ENCODE measurements at places on chromosomes 7 and 10.

- DNase-seq, result no peak
Observed at GRCh38 chr7:102082693-102083368, 203.8 kb upstream of the SH2B2 start.

- DNase-seq, result peak; percentile 94
Observed at GRCh38 chr7:8295638-8296361, 33.8 kb upstream of the ICA1 start.

GRCh38 chr10:132342553-132342952 lies 10.6 kb downstream of the LRRC27 start:
- no peak for DNase-seq

DNA sequence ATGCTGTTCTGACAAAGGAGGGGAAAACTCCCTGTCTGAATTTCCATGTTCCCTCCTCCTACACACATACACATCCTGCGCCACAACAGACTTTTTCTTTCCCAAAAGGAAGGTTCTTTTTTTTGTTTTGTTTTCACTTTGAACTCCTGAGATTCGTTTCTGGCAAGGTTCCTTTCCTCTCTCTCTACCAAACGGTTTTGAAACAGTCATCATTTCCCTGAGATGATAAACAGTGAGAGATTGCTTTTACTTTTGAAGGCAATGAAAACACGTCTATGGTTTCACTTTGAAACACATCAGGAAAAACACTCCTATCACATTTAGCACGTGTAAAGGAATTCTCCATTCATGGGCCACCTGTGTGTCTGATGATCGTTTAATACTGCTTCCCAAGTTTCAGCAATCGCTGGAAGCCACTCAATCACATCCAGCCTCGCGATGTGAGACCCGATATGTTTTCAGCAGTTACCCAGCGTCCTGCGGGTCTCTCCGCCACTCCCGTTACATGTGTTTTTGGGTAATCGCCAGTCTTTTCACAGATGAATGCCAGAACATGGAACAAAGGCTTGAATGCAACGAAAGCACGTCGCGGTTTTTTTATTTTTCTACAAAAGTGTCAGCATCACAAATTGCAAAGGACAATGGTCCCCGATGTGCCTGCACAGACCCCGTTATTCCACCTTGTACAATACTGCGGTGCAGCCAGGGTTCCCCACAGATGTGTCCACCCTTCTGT lies 62.8 kb upstream of the CUX1 start:
- DNase-seq, result peak; percentile 54

DNA sequence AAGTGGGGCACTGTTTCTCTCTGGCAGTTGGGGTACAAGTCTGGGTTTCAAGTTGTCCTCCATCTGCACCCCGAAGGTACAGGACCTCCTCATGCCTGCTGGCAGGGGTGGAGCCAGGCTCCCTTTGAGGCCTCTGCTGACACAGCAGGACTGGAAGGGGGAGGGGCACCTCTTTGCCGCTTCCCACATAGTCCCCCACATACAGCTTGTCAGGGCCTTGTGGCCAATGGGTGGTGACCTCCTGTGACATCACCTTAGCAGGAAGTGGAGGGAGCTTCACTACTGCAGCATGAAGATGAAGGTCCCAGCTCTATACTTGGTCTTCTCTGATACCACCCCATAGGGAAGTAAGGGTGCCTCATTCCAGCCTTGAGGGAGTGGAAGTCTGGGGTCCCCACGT lies 167.8 kb downstream of the RAMP3 start:
- no peak for DNase-seq

- DNase-seq, result no peak
Observed at GRCh38 chr10:60456053-60456452, 66.4 kb upstream of the ANK3 start.
